ENCODE measurements at places on chromosomes 5 and 9. TPM values are rescaled to one million over a fixed set of nuclear protein-coding genes. Genes with fewer than 3 reads are reported as not detected.

The INSL4 gene
- 17.1 TPM for total RNA-seq

The TNC gene
- total RNA-seq, result 0.58 TPM

The FBXO10 gene
- 8.0 TPM for total RNA-seq

The ANKRD20A1 gene
- 1.5 TPM for total RNA-seq

The DPYSL3 gene
- total RNA-seq, result 24.6 TPM

The FAM221B gene
- not detected for total RNA-seq

The CD74 gene
- not detected for total RNA-seq

The DAPK1 gene
- total RNA-seq, result 28.0 TPM

The PRELID2 gene
- 8.2 TPM for total RNA-seq

The OLFM1 gene
- total RNA-seq, result 10.5 TPM

The FOXI1 gene
- total RNA-seq, result not detected

The PCAT7 gene
- total RNA-seq, result 0.72 TPM

The PRR7 gene
- total RNA-seq, result 21.6 TPM

The EPB41L4A gene
- 3.7 TPM for total RNA-seq

The TAF1L gene
- not detected for total RNA-seq

The EPB41L4B gene
- 33.9 TPM for total RNA-seq

The ANKRD18B gene
- 4.0 TPM for total RNA-seq

The TMC1 gene
- not detected for total RNA-seq

The ACTBL2 gene
- total RNA-seq, result 0.05 TPM

The C9orf50 gene
- not detected for total RNA-seq

The MAP3K1 gene
- 1.9 TPM for total RNA-seq

The CTSL gene
- total RNA-seq, result 618 TPM
